Osteocyte (in vitro differentiated cells): ENCODE measurements at places on chromosomes 2 and 18. TPM values are rescaled to one million over a fixed set of nuclear protein-coding genes. Genes with fewer than 3 reads are reported as not detected.

The LCT gene
- not detected in 2 replicates for total RNA-seq

DNA sequence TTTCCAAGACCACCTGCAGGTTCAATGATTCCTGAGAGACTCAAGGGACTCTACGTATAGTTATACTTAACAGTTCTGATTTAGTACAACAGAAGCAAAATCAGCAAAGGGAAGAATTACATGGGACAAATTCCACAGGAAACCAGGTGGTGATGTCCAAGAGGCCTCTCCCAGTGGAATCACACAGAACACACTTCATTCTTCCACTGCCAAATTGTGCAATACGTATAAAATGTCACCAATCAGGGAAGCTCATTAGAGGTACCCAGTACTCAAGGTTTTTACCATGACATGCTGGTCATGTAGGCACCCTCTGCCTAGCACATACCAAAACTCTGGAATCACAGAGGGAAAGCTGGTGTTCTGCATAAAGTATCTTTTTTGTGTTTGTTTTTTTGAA lies 22.4 kb downstream of the CAPG start:
- no peak for DNase-seq
- no peaks in the 10 kb centered on the region for H3K27me3 ChIP-seq
- no peak overlapping the region for H3K4me3 ChIP-seq
- H3K27ac ChIP-seq, result no peak overlapping the region

DNA sequence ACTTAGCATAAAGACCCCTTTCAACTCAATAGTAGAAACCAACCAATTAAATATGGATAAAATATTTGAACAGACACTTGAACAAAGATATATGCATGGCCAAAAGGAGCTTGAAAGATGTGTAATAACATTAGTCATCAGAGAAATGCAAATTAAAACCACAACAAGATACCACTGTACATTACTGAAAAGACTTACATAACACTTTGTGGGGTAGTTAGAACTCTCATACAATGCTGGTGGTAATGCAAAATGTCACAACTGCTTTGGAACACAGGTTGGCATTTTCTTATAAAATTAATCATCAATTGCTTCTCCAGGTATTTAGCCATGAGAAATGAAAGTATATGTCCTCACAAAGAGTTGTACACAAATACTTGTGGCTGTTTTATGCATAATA lies 60.7 kb downstream of the TTC27 start:
- H3K36me3 ChIP-seq, result peaks cover 6% of the 10 kb centered on the region
- no peak overlapping the region for H3K4me3 ChIP-seq
- no peaks in the 10 kb centered on the region for H3K4me1 ChIP-seq
- H3K27ac ChIP-seq, result no peak overlapping the region

The SERPINB4 gene
- not detected in 2 replicates for total RNA-seq

DNA sequence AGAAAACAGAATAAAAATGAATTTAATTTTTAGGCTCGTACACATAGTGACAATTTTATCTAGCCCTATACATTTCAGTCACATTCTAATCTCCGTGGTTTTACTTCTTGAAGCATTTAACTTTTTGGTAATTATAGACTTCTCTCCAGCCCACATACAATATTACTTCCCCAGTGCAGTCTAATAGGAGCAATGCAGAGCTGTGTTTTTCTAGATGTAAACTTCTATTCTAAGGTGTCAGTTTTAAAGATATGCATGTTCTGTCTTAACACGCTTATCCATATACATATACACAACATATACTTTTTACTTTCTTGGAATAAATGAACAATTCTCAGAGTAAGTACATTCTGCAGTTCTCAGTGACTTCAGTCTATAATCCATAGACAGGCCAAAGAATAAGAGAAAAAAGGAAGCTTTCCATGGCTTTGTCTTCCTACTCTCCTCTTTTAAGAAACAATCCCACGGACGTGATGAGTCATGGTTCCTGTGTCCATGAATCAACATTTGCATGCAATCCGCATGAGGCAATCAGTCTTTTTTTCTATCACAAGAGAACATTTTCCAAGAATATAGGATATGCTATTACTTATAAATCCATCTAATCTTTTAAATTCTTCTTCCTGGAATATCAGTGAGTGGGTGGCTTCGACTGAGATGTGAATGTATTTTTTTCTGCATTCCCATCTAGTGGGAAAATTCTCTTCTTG lies 42.8 kb downstream of the CCDC102B start:
- DNase-seq, result no peak
- H3K27ac ChIP-seq, result peak overlapping the region; percentile 90
- no peaks in the 10 kb centered on the region for H3K27me3 ChIP-seq
- H3K4me3 ChIP-seq, result peak overlapping the region; percentile 1
- H3K4me1 ChIP-seq, result peaks cover 45% of the 10 kb centered on the region

GRCh38 chr18:34322365-34323289 lies 97.9 kb upstream of the NOL4 start:
- H3K27ac ChIP-seq, result no peak overlapping the region
- H3K4me3 ChIP-seq, result no peak overlapping the region
- no peak for DNase-seq

- H3K4me3 ChIP-seq, result no peak overlapping the region
- H3K27me3 ChIP-seq, result no peaks in the 10 kb centered on the region
- DNase-seq, result peak; percentile 73
- no peak overlapping the region for H3K27ac ChIP-seq
- no peaks in the 10 kb centered on the region for H3K36me3 ChIP-seq
- H3K4me1 ChIP-seq, result no peaks in the 10 kb centered on the region
Observed at GRCh38 chr2:120204022-120204405, 19.2 kb downstream of the TMEM185B start.

The RDH14 gene
- 19.0 and 21.3 TPM in 2 replicates for total RNA-seq

DNA sequence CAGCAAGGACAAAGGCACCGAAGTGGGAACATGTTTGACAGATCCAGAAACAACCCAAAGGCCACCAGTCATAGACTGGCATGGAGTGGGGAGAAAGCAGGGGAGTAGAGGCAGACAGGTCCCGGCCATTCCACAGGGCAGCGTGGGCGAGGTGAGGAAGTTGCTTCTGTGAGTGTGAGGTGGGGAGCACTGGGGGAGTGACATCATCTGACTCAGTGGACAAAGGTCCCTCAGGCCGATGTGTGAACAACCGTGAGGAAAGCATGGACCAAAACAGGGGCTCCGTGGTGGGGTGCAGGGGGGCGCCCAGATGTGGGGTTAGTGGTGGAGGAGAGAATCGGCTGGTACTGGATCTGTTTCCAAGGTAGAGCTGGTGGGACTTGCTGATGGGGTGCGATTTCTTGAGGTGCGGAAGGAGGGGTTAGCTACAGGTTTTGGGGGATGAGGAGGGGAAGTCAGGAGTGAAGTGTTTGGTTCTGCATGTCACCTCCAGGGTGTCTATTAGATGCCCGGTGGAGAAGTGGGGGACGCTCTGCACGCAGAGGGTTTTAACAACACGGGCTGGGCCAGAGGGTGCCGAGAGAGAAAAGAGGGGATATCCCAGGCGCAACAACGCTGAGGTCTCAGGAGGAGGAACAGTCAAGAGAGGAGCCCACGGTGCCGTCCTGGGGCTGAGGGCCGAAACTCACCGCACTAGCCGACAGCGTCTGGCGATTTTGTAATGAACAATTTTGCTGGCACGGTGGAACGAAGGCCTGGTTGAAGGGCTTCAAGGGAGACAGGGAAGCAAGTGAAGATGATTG lies 2.5 kb upstream of the SFT2D3 start:
- H3K4me1 ChIP-seq, result peaks cover 23% of the 10 kb centered on the region
- H3K27ac ChIP-seq, result no peak overlapping the region
- DNase-seq, result no peak
- no peak overlapping the region for H3K4me3 ChIP-seq
- H3K36me3 ChIP-seq, result peaks cover 7% of the 10 kb centered on the region

- H3K4me3 ChIP-seq, result no peak overlapping the region
- no peak overlapping the region for H3K27ac ChIP-seq
- peaks cover 23% of the 10 kb centered on the region for H3K36me3 ChIP-seq
- DNase-seq, result no peak
- H3K4me1 ChIP-seq, result peaks cover 48% of the 10 kb centered on the region
Observed at GRCh38 chr2:171709011-171709685, 21.9 kb downstream of the DYNC1I2 start.

The CRYGD gene
- not detected in 2 replicates for total RNA-seq

DNA sequence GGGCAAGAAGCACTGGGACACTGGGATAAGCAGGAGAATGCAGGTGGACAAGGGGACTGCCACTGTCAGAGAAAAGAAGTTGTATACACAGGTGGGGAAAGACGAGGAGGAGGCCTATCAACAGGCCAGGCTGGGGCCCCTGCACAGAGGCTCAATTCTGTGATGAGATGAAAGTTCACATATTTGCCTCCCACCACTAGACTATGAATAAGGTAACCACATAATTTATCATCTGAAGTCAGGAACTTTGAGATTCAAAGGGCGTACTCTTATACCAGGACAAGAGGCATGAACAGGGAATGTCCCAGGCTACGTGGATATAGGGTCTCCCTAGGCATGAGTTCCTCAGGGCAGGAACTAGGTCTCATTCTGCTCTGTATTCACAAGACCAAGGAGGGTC lies 34.2 kb downstream of the RNU4ATAC start:
- no peak for DNase-seq
- peaks cover 34% of the 10 kb centered on the region for H3K4me1 ChIP-seq
- no peak overlapping the region for H3K27ac ChIP-seq
- no peak overlapping the region for H3K4me3 ChIP-seq
- H3K27me3 ChIP-seq, result no peaks in the 10 kb centered on the region

- DNase-seq, result no peak
- H3K27me3 ChIP-seq, result peaks cover 93% of the 10 kb centered on the region
- H3K27ac ChIP-seq, result no peak overlapping the region
- H3K4me3 ChIP-seq, result no peak overlapping the region
Observed at GRCh38 chr18:57440331-57441070, 5.3 kb downstream of the ONECUT2 start.

GRCh38 chr18:34787931-34788532 lies 77.9 kb downstream of the DTNA start:
- H3K36me3 ChIP-seq, result no peaks in the 10 kb centered on the region
- no peak overlapping the region for H3K27ac ChIP-seq
- H3K4me3 ChIP-seq, result no peak overlapping the region
- H3K4me1 ChIP-seq, result peaks cover 13% of the 10 kb centered on the region
- H3K27me3 ChIP-seq, result no peaks in the 10 kb centered on the region

The STEAP3 gene
- 19.3 and 22.7 TPM in 2 replicates for total RNA-seq

GRCh38 chr2:179479947-179480346 lies 215.3 kb upstream of the SESTD1 start:
- no peak overlapping the region for H3K4me3 ChIP-seq
- no peak for DNase-seq
- H3K4me1 ChIP-seq, result peaks cover 6% of the 10 kb centered on the region
- no peak overlapping the region for H3K27ac ChIP-seq
- H3K27me3 ChIP-seq, result no peaks in the 10 kb centered on the region

GRCh38 chr2:33067598-33067997 lies 120.8 kb downstream of the LTBP1 start:
- H3K27me3 ChIP-seq, result no peaks in the 10 kb centered on the region
- H3K36me3 ChIP-seq, result peaks cover 2% of the 10 kb centered on the region
- H3K4me3 ChIP-seq, result no peak overlapping the region
- no peak overlapping the region for H3K27ac ChIP-seq
- DNase-seq, result no peak

DNA sequence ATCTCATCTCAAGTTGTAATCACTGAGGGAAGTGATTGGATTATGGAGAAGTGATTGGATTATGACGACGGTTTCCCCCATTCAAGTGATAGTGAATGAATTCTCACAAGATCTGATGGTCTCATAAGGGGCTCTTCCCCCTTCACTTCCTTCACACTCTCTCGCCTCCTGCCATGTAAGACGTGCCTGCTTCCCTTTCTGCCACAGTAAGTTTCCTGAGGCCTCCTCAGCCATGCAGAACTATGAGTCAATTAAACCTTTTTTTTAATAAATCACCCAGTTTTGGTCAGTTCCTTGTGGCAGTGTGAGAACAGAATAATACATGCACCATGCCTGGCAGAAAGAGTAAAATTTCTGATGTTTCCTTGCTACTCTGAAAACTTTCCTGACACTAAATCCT lies 36.6 kb downstream of the CEP68 start:
- peaks cover 39% of the 10 kb centered on the region for H3K36me3 ChIP-seq
- DNase-seq, result no peak
- no peaks in the 10 kb centered on the region for H3K27me3 ChIP-seq
- peak overlapping the region; percentile 7 for H3K27ac ChIP-seq
- H3K4me3 ChIP-seq, result no peak overlapping the region
